ENCODE measurements at places on chromosomes 13 and 19.

- no peak for DNase-seq
Measured at GRCh38 chr19:39200803-39201115, 3.3 kb downstream of the SYCN start.

DNA sequence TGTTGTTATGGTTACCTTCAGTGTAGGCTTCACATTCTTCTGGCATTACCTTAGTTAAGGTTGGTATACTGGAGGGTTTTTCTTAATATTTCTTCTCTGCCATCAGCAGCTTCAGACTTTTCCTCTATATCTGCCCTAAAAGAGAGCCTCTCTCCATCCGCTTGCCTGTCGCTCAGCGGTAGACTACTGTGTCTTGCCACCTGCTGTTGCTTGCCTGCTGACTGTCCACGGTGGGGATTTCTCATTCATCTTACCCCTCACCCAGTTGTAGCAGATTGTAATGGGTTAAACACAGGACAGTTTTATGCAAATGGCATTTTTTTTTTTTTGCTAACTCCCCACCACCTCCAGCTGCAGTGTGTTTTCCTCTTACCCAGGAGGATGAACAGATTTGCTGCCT is 577.2 kb downstream of the SLITRK5 start:
- no peak for DNase-seq

GRCh38 chr19:36046443-36047050 is 7.5 kb downstream of the THAP8 start:
- no peak for DNase-seq

DNA sequence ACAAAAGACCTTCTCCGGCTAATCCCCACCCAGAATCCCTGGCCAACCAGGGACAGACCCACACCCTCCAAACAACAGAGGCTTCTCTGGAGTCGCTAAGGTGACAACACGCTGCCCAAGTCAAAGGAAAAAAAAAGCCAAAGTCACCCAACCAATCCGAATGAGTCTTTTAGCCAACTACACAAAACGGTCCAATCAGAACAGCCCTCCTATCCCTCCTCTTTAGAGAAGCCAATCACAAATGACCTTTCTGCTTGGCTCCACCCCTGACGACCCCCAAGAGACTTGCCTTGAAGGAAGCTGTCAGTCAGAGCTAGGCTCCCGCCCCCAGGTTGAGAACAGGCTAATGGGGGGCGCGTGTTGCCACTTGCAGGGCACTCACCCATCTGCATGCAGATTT is 6.6 kb upstream of the FBXW9 start:
- no peak for DNase-seq

GRCh38 chr19:55353803-55354697 is 469 bp downstream of the COX6B2 start:
- DNase-seq: peak; percentile 48

All from activated T-cell treated with anti-CD3 and anti-CD28 coated beads, Interleukin-2, amount 50 U/mL, for 4 hours (primary cell).